SK-N-SH (cell line): ENCODE measurements at places on chromosomes 5 and 9. TPM values are rescaled to one million over a fixed set of nuclear protein-coding genes. Genes with fewer than 3 reads are reported as not detected.

The PTCH1 gene
- 1.7 and 3.3 TPM in 2 replicates for polyA plus RNA-seq

The PPIC gene
- polyA plus RNA-seq, result 50.6 and 55.1 TPM in 2 replicates

DNA sequence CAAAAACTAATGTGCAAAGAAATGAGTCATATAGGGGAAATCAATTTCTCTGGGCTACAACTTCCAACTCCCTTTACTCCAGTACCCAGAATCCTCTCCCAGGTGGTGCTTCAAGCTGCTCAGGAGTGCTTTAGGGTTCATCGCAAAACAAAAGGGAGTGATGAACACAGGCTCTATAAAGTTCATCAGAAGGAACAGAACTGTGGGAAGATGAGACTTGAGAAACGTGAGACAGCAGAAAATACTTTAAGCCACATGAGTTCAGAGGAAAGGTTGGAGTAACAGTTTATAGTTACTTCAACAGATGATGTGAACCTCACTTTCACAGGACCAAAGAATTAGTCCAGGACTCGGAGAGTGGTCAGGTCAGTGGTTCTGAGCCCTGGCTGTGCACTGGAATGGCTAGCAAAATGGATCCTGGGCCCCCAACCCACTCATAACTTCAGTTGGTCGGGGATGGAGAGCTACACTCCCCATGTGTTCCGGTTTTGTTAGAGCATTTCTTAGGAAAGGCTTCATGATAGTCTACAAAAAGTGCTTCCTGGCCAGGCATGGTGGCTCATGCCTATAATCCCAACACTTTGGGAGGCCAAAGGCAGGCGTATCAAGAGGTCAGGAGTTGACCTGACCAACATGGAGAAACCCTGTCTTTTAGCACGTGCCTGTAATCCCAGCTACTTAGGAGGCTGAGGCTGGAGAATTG, 4.3 kb downstream of the RPL12 start:
- no peak for DNase-seq

The PHF24 gene
- not detected in 2 replicates for polyA plus RNA-seq

GRCh38 chr5:97937846-97938245, 754.8 kb upstream of the RIOK2 start:
- no peak for DNase-seq

DNA sequence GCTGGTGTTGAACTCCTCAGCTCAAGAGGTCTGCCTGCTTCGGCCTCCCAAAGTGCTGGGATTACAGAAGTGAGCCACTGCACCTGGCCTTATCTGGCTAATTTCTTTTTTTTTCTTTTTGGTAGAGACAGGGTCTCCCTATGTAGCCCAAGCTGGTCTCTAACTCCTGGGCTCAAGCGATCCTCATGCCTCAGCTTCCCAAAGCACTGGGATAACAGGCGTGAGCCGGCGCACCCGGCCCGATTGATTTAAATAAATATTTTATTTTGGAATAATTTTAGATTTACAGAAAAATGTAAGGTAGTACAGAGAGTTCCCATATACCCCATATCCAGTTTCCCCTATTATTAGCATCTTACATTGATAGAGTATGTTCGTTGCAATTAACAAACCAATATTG, 155.0 kb upstream of the MVB12B start:
- DNase-seq, result no peak

DNA sequence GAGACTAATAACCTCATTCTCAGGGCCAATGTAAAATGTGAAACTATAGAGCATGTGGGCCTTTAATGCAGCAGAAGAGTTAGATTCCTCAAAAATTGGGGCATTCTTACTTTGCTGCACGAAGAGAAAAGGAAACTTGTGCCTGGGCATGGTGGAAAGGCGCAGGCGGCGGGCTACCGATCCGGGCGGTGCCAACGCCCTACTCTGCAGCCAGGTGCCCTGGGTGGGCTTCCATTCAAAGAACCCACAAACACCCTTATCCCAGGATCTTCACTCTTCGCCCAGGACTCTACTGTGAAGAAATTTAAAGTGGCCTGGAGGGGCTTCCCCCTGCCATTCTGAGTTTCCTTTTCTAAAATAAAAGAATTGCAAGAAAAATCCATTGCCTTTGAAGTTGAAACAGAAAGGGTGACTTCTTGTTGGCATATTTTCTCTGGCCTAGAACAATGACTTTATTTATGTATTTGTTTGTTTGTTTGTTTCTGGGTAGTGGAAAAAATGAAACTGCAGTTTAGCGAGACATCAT, 124.9 kb downstream of the TMEM161B start:
- no peak for DNase-seq

The ANKRD18B gene
- 2.3 and 2.7 TPM in 2 replicates for polyA plus RNA-seq

The PCDHB8 gene
- 3.0 and 3.4 TPM in 2 replicates for polyA plus RNA-seq

GRCh38 chr5:16742938-16743337, 126.1 kb upstream of the RETREG1 start:
- no peak for DNase-seq

The ADGRV1 gene
- 0.23 and 0.49 TPM in 2 replicates for polyA plus RNA-seq

DNA sequence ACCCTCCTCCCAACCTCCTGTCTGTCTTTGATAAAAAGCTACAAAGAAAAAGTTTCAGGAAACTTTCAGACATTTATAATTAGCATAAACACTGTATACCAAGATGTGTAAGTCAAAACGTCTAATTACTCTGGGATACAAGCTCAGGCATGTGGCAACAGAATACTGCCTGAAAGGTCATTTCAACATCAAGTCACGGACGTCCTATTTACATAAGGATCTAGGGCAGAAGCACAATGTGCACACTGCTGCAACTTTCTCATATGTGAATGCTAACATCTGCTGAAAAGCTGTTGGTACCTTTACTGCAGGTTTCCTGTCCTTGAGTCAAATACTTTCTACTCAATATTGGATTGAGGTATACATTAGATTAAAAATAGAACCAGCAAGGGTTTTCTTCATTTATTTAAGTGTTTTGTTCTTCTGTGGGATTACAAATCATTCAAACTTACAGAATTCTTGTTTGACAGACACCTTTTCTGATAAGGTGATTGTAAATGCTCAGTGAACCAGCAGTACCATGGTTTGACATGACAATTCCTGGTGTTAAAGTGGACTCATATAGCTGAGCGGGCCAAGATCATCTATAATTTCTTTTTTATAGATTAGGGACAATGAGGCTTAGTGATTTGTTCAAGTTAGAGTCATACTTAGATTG, 36.8 kb downstream of the ELL2 start:
- no peak for DNase-seq

DNA sequence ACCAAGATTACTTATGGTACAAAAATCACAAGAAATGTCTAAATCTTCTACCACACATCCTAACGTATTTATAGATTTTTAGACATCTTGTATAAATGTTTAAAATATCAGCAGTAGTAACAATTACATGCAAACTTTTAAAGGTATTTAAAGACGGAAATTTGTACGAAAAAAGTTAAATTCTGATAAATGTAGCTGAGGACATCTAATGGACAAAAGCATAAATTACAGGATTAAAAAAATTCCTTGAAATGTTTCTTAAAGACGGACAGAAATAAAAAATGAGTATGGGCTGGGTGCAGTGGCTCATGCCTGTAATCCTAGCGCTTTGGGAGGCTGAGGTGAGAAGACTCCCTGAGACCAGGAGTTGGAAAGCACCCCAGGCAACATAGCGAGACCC, 15.8 kb downstream of the ERCC8 start:
- DNase-seq, result no peak

DNA sequence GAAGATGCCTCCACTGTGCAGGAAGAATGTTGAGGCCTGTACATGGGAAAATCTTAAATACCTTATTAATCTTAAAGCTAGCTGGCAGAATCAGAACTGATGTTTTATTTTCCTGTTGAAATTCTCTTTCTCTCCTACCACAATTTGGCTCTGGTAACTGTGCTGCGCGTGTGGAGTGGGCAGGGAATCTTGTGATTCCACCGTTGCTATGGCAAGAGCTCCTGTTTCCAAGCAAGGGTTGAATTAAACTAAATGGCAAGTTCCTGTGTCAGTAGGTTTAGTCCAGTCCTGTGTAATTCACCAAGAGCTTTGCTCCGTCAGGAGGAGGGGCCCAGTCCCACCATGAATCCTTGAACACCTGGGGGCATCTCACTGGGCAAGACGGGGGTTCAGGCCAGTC, 36.4 kb downstream of the NXNL2 start:
- DNase-seq, result no peak

- no peak for DNase-seq
Measured at GRCh38 chr9:113219969-113220368, 1.1 kb downstream of the FKBP15 start.

DNA sequence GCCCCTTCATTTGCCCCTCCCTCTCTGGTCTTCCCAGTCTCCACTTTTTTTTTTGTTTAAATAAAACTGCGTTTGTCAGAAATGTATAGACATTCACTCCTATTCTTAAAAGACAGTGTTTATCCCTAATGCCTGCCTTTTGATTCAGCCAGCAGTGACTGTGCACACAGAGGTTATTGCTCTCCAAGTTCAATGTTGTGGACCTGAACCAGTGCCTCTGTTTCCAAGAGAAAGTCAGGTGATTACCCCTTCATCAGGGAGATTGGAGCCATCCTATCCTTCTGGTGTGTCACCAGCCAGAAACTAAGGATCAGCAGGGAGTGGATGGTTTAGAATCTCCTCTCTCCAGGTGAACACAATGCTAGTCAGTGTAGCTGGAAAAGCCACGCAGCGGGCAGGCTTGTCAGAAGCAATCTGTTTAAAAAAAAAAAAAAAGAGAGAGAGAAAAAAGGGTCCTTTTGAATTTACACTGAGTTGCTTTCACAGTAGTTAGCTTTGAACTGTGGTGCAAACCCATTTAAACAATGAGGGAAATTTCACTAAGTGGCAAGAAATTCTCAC, 167.5 kb upstream of the DMRT1 start:
- no peak for DNase-seq

DNA sequence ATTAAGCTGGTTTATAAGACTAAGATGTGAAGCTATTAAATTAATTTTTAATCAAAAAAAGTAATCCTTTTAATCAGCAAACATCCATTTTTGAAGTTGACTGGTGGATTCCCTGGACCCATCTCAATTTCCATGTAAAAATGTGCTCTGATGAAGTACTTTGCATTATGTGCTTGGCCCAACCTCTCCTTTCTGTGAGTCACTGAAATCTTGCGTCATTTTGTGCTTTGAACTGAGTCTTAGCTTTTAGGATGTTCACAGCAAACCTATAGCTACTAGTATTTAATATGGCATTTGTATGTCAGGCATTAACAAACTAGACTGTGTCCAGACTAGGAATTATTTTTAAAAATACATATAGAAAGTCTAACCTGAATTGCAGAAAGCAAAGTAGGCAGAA, 55.0 kb upstream of the CDH12 start:
- DNase-seq, result no peak

DNA sequence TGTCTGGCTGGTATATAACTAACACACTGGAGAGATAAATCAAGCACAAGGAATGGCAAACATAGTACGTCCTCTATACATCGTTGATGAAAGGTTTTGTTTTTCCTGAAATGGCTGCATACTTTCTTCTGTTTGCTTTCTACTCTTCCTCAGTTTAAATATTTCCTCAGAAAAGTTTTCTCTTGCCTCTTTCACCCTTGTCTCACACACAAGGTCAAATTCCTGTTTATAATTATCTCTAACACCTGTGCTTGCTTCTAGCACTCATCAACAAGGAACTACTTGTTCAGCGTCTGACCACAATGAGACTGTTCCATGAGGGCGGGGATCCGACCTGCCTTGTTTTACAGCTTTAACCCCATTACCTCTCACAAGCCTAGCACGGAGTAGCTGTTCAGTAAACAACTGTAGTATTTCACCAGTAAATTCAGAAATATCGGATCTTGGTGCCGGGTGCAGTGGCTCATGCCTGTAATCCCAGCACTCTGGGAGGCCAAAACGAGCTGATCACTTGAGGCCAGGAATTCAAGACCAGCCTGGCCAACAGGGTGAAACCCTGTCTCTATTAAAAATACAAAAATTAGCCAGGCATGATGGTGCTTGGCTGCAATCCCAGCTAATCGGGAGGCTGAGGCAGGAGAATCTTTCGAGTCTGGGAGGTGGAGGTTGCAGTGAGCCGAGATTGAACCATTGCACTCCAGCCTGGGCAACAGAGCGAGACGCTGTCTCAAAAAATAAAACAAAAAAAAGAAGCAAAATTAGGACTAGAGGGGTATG, 37.0 kb downstream of the NR6A1 start:
- no peak for DNase-seq

DNA sequence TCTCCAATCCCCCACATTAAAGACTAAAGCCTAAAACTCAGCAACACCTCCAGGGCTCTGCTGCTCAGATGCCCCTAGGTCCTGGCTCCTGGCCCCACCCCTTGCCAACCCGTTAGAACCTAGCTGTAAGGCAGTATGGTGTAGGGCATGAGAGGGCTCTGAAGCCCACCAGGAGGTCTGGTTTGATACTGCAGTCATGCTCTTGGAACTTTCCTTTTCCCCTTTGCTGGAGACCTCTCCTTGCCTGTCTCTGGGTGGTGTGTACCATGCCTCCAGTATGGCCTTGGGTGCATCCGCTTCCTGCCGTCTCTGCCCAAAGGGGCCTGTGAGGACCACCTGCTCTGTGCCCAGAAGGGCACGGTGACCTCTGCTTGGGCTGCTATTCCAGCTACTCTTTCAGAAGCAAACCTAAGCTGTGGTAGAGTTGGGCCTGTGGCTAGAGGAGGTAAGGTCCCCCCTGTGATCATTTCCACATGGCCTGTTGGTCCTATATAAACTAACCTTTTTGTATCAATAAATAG, 3.5 kb downstream of the TENT4A start:
- no peak for DNase-seq

DNA sequence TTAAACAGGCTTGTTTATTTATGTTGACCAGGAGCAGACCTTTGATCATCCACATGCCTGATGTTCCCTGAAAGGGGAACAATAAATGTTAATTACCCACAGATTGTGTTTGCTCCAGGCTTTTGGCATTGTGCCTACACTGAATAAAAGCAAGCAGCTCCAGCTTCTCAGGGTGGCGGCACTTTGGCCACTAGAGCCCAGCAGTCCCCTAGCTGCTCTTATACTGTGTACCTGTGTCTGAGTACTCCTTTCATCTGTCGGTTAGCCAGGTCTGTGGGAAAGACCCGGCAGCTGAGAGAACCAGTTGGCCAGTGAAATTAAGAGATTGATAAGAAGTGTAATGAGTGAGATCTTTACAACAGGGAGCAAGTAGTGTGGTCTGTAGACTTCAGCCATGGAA, 254.8 kb upstream of the FTMT start:
- DNase-seq, result no peak

- DNase-seq, result no peak
Measured at GRCh38 chr5:113760486-113760885, 247.0 kb downstream of the YTHDC2 start.
